ENCODE measurements at places on chromosomes 5 and 9.

- DNase-seq = peak; percentile 78
Measured at GRCh38 chr5:150443242-150444075, 6.1 kb downstream of the RPS14 start.

DNA sequence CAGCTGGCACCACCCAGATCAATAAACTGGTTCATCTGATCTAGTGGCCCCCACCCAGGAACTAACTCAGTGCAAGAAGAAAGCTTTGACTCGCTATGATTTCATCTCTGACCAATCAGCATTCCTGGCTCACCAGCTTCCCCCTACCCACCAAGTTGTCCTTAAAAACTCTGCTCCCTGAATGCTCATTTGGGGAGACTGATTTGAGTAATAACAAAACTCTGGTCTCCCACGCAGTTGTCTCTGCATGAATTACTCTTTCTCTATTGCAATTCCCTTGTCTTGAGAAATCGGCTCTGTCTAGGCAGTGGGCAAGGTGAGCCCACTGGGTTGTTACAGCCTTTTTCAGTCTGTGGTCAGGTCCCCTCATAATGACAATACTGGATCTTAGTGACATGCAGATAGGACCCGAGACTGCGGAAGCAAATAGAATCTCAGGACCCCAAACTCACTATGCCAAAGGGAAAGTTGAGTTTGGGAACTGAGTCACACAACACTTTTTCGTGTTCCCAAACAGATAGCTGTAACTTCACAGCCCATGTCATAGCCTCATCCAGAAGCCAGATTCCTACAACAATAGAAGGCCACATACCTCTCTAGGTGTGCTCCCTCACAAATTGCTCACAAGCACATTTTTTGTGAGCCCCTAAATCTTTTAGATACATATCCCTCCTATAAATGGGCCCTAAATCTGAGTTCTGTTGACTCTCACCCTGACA lies 175.2 kb upstream of the RAI14 start:
- DNase-seq = no peak

- DNase-seq = no peak
Measured at GRCh38 chr9:122808141-122808540, 8.2 kb downstream of the OR1K1 start.

DNA sequence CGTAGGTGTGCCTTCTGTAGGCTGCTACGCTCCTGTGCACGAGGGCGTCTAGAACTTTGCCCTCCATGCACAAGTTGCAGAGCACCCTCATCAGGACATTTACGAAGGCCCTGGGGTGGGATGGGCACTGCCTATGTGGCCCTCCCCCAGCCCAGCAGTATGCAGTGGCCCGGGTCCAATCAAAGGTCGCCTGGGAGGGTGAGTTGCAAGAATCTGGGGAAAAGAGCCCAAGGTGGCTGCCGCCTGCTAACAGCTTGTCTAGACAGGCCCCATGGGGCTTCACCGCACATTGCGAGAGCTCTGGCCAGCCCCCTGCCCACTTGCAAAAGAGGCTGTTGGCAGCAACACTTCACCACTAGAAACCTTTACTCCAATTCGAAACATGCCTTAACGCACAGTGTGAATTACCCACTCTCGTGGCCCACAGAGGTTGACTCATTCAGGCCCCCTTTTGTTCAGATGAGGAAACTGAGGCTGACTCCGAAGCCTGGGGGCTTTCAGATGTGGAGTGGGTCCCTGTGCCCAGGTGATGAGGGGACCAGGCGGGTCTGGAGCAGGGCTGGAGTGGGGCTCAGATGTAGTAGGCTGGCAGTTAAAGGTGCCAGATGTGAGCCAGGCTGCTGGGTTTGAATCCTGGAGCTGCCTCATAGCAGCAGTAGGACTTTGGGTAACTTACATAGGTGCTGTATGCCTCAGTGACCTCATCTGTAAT lies 31.8 kb upstream of the IL17B start:
- DNase-seq = no peak

GRCh38 chr5:54643685-54644106 lies 126.1 kb downstream of the SNX18 start:
- DNase-seq = no peak

DNA sequence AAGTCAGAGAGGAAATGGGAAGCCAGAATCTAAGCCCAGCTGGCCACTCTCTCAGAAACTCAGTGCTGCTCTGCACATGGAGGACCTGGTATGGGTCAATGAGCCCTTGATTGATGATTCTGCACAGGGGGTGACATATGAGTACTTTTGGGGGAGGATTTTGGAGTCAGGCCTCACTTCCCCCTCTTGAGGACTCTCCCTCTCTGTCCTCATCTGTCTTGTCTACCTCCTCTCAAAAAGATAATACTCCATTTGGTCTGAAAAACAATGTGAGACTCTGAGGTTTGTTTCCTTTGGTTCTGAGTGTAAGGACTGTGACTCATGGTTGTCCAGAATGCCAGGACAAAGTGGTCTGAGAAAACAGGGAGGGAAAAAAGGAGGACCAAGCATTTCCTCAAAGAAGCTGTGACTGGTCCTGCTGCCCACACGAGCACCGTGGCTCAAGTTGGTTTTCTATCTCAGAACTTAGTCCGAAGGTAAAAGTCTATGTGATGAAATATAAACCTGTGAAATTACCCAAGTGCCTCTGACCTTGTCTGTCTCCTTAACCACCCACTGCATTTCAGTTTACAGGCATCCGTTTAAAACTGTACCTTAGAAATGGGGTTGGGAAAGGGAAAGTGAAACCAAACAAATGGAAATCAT lies 11.1 kb downstream of the TTC39B start:
- DNase-seq = peak; percentile 14

GRCh38 chr5:73367650-73368049 lies 80.9 kb downstream of the FOXD1 start:
- DNase-seq = no peak

DNA sequence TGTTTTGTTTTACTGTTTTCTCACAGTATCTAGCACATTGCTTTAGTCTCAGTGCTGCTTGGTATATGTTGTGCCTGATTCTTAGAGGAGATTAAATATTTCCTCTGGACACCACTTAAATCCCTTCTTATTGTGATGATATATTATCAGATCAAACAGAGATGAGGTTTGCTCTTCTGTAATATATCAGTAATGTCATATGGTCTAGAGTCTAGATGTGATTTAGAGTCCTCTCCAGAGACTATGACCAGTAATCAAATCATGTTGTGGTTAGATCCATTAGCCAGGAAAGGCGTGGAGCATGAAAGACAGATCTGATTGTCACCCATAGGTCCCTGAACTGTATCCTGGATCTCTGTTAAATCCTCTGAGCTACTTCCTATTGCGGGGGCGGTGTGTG lies 24.4 kb downstream of the CAMK4 start:
- no peak for DNase-seq

GRCh38 chr5:43396762-43397304 lies 15.4 kb downstream of the CCL28 start:
- DNase-seq = peak; percentile 21

DNA sequence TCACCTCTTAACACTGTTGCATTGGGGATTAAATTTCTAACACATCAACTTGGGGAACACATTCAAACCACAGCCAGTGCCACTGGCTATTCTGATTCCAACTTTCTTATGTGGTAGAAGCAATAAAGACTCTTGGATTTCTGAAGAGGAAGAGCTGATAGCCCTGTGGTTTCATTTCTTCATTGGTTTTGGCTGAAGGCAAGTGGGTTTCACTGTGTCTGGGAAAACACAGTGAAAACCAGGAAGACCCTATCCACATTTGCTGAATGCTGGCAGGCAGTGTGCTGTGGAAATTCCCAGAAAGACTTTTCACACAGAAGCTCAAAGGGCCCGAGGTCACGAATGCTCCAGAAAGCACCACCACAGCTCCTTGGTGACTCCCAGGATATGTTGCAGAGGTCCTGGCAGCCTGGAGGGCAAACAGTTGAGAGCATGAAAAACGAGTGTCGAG lies 67.1 kb downstream of the DAPK1 start:
- no peak for DNase-seq

DNA sequence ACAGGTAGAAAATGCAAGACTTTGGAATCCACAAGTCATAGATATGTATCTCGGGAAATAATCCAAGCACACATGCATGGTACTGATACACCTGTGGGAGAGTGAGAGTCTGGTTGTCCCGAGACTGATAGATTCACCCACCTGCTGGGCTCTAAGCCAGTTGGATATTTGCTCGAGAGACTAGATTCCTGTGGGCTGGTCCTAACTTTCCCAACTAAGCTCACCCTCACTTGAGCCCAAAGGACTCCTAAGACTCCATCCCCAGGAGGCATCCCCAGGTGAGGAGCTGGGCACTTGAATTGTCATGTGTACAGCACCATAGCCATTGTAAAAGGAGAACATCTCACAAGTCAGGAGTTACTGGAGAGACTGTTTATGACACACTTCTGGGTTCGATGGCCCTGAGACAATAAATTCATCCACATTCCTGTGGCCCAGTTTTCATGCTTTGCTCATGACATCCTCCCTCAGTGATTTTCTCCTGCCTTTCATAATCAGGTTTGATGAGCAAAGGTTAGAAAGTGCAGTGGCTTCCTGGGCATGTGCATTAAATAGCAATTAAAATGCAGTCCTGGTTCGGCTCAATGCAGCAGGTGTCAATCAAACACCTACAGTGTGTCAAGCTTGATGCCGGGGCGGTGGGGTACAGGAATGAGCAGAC lies 18.1 kb downstream of the SLC1A1 start:
- no peak for DNase-seq

DNA sequence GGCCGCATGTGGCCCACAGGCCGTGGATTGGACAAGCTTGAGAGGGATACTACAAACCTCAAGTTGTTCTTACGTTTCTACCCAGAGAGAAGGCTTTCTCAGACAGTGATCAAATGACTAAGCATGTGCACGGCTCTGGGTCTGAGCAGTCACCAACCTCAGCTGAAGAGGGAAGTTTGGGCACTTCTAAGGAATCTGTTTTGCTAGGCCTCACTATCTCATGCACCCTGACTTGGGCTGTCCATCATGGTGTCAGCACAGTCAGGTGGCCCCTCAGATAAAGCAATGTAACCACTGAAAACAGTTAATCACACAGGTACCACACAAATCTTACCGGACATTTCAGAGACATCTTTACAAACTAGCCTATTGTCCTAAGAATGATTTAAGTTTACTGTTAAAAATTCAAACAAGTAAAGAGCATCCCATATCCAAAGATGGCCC lies 24.6 kb downstream of the CSF2 start:
- DNase-seq = no peak

GRCh38 chr5:80810425-80810824 lies 149.7 kb upstream of the RASGRF2 start:
- no peak for DNase-seq

DNA sequence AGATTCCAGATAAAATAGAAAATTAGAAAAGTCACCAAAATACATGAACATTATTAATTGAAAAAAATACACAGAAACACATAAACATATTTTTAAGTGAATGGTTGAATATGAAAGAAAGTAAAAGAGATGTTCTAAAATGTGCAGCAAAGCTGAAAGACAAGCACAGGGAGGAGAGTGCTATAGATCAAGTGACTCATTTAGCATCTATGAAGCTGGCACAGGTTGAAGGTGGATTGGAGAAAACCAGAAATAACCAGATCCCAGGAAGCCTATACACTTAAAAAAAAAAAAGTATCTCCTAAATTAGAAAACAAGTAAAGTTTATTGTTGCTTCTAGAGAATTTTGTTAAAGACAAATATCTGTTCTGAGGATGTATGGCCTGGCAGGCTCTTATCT lies 338.9 kb downstream of the CDH12 start:
- DNase-seq = no peak

- peak; percentile 96 for DNase-seq
Measured at GRCh38 chr5:2387634-2388325, 363.7 kb downstream of the IRX2 start.

GRCh38 chr5:45521067-45521466 lies 175.1 kb downstream of the HCN1 start:
- peak; percentile 64 for DNase-seq

- no peak for DNase-seq
Measured at GRCh38 chr9:128424268-128424780, 3.7 kb downstream of the CERCAM start.

GRCh38 chr5:107485184-107485583 lies 185.6 kb downstream of the EFNA5 start:
- DNase-seq = no peak

- peak; percentile 40 for DNase-seq
Measured at GRCh38 chr5:56279291-56279690, 46.2 kb upstream of the ANKRD55 start.

Data from NCI-H524 (cell line).